ENCODE measurements at places on chromosomes 12 and 14.

GRCh38 chr12:112116232-112117060 lies 7.9 kb upstream of the NAA25 start:
- DNase-seq = no peak

DNA sequence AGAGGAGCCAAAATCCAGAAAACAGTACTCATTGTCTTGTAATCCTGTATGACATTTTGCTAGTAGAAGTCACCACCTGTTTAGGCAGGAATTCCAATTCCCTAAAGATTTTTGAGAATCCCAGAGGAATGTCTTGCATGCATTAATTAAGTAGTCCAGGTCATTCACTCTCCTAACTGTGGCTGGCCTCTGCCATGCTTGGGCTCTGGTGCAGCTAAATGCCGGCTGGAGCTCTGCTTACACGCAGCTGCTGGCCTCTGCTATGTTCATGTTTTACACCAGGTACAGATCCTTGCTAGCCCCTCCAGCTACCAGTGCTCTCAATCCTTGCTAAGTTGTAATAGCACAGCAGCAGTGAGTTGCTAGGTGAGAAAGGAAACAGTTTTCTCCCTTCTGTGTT lies 16.3 kb upstream of the HIF1A start:
- DNase-seq = no peak

- no peak for DNase-seq
Observed at GRCh38 chr12:104710940-104711689, 247.0 kb downstream of the SLC41A2 start.

DNA sequence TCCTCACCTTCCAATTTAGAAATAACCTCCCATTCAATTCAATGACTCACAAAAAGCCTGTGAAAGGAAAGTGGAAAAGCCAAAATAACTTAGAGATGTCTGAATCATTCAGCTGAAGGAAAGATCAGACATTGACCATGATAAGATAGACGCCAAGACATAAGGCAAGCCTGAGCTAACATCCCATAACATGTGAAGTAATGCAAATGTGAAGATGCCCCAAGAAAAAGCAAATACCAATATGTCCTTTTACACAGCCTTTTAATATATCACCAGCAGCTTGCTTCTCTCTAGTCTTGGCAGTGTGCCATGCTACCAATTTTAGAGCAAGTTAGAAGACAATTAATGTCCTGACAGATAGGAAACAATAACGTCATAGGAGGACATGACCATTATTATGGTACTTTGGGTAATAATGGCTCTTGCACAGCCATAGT lies 2.4 kb upstream of the NUMB start:
- no peak for DNase-seq

- no peak for DNase-seq
Observed at GRCh38 chr12:124804011-124804621, 59.5 kb downstream of the SCARB1 start.

- no peak for DNase-seq
Observed at GRCh38 chr14:68945585-68946488, 33.3 kb downstream of the ACTN1 start.

DNA sequence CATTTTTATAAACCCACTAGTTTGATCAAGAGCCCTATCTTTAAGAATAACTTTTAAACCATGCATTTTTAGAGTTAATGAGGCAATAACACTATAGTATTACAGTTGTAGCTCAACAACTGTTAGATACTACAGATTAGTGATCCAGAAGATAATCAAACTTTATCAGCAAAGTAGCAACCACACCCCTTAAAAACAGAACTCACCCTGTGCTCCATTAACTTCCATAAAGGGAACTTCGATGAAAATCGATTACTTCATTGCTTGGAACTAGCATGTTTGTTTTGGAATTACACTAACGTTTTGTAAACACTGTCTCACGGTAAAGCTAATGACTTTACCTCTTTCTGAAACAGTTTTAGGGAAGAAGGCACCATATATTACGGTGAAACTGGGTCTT lies 1.4 kb downstream of the SGPP1 start:
- no peak for DNase-seq

DNA sequence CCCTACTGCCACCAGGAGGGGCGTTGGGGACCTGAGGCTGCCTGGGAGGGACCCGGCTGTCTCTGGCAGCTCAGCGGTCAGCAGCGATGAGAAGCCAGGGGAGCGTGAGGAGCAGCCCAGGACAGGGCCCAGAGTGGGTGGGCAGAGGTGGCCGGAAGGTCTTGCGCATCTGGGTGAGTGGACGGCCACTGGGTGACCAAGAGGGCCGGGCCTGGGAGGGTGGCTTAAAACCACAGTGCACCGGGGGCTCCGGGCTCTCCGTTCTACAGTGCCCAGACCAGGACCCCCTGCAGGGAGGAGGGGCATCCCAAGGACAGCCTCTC lies 10.0 kb downstream of the INF2 start:
- no peak for DNase-seq

GRCh38 chr14:104280902-104281767 lies 142.7 kb downstream of the KIF26A start:
- DNase-seq = no peak

DNA sequence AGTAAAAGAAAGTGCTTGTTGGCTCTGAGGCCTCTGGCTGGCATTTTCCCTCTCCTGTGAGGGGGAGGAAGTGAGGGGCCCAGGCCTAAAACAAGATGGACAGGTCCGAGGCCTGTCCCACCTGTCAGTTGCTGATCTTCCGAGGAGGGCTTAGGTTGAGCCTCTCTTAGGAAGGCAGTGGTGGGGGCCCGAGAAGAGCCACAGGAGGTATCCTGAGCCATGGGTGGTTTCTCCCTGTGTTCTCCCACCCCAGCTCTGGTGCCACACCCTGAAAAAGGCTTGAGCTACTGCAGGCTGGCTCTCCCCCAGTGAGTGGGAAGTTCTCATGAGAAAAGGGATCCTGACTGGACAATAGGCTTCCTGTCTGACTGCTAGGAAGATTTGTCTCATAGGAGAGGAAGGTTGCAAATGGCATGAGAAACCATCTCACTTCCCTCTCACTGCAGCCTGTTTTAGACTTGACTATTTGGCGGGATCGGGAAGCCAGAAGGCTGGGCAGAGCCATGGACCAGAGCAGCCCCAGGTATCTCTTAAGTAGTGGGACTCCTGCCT lies 72.1 kb upstream of the SRSF5 start:
- no peak for DNase-seq

GRCh38 chr14:80996049-80996901 lies 40.9 kb downstream of the TSHR start:
- DNase-seq = peak; percentile 12

DNA sequence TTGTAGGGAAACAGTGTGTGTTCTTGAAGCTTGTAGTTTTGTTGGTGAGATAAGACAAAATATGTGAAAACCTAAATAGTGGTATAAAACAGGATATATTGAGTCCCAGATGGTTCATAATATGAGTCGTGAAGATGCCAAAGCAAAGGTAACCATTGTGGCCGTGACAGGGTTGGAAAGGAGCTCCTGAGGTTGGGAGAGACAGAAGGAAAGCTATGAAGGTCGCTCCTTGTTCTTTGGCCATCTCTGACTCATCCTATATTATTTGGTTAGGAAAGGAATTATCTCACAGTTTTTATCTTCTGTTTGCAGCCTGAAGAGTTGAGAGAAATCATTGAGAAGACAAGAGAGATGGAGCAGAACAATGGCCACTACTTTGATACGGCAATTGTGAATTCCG lies 27.1 kb downstream of the ATP6V1D start:
- DNase-seq = no peak

GRCh38 chr12:57811028-57811755 lies 7.3 kb downstream of the AVIL start:
- DNase-seq = no peak

DNA sequence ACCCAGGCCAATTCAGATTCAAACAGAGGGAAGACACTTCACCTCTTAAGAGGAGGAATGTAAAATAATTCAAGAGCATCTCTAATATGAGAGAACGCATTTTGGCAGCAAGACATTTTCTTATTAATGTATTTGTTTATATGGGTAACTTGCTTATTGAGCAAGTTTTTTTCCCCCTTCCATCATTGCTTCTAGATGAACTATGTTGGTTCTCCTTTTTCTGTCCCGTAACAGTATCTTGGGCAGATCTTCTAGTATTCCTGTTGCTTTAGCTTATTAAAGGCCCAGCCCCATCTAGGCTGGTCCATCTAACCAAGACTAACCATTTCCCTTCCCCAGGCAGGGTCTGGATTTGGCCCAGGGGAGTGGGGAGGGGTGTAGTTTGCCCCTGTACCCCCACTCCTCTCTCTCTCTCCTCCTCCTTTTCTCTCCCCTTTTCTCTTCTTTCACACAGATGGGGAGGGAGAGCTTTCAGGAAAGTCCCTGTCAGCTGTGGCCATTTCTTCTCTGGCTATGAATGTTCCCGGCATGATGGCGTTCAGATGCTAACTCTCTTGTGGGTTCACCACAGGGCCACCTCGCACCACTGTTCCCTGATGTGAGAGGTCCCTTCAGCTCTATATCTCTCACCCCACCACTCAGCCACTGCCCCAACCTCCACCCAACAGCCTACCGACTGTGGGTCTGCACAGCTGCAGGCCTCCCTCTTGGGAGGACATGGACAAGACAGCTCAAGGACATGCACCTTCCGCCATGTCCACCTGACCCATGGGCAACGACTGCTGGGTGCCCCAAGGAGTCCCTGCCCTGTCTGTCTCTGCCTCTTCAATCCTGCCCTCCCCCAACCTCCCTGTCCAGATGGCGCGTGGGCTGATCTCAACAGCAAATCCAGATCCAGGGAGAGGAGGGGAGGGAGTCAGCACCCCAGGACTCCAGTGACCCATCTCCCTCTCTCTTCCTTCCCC lies 15.8 kb upstream of the RPS6KL1 start:
- no peak for DNase-seq

DNA sequence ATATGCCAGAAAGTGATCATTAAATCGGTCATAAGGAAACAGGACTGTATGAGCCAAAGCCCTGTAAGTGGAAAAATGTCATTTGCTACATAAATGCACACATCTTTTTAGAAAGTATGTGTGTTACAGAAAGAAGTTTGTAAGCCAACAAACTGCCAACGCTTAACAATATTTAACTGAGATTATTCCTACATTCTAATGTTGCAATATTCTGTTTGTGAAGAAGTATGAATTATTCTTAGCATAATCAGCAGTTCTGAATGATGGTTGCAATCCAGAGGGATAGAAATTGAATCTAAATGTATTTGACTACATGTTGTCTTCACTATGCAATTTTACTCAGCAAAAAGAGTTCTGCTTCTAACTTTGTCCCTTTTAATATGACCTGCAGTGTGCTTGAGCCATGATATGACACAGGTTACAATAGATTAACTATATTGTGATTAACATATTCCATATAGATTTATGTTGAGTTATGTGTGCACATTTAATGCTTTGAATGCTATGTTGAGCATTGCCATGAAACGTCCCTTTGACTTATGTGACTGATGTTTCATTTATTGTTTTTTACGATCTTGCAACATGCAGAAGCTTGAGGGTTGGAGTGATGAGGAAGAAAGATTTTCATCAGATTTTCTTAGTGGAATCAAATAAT lies 66.8 kb upstream of the PTPRQ start:
- no peak for DNase-seq

DNA sequence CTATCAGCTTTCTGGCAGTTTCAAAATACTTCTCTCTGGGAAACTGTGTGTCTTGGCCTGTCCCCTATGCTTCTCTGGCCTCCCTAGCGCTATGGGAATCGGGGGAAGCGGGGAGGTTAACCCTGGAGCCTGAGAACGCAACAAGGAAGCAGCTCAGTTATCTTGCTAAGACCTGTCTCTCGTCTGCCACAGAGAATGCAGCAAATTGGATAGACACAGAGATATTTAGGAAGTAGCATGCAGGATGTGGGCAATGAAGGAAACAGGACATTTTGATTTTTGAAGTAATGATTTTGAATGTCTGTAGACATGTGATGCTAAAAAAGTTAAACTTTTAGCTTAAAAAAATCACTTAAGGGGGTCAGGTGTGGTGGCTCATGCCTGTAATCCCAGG lies 6.6 kb upstream of the CALCOCO1 start:
- DNase-seq = no peak

DNA sequence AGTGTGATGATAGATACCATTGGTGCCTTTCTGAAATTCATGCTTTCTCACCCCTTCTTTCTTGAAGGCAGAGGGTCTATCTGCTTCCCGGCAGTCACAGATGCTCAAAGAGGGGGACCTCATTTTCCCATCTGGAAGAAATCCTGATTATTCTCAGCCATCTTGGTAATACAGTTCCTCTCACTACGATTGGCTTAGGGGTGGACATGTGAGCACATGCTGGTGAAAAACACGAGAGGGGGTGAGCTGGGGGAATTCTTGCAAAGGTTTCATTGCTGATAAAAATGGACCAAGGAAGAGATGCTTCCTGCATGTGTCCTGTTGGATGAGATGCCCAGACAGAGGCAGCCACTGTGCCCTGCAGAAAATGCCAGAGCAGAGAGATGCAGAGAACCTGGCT lies 13.8 kb upstream of the SCARB1 start:
- DNase-seq = no peak

- no peak for DNase-seq
Observed at GRCh38 chr12:8742501-8742900, 44.7 kb downstream of the RIMKLB start.

DNA sequence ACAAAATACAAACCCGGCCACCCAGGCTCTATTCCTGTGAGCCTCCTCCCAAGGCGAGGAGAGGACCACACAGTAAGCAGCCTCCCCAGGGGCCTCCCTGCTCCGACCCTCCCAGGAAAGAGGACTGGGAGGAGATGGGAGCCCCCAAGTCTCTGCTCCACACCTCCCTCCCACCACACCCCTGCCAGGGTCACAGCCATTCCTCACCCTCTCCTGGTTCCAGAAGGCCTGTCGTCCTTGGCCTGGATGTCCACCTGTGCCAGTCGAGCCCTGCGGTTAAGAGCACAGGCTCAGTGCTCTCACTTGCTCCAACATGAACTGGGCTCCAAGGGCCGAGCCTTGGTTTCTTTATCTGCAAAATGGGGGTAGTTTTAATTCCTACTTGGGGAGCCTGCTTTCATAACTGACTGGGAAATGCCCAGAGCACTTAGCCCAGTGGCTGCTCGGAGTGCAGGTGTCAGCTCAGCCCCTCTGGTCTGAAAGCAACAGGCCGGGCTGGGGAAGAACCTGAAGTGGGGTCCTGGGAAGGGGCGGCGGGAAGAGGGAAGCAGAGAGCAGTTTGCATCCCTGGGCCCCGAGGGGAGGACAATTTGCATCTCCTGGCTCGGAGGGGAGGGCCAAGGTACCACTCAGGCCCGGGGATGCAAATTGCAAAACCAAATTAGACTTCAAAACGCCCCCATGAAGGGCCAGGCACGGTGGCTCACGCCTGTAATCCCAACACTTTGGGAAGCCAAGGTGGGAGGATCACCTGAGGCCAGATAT lies 23.6 kb downstream of the TCHP start:
- DNase-seq = no peak

- no peak for DNase-seq
Observed at GRCh38 chr14:58738189-58738836, 100.6 kb downstream of the DACT1 start.

DNA sequence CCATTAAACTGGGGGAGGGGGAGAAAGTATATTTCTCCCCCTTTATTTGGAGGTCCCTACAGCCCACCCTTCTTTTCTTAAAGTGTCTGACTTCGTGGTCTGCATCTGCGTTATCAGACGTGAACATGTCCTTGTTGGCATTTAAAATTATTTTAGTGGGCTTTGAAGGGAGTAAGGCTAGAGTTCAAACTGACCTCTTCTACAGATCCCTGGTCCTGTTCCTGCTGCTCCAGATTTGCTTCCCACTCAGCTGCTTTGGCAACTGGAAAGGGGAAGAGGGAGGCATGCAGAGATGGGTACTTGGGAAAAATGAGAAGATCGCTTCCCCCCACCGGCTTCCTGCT lies 611 bp upstream of the SIX6 start:
- DNase-seq = no peak
